AG04449 (cell line): ENCODE measurements at places on chromosomes 16 and 17.

DNA sequence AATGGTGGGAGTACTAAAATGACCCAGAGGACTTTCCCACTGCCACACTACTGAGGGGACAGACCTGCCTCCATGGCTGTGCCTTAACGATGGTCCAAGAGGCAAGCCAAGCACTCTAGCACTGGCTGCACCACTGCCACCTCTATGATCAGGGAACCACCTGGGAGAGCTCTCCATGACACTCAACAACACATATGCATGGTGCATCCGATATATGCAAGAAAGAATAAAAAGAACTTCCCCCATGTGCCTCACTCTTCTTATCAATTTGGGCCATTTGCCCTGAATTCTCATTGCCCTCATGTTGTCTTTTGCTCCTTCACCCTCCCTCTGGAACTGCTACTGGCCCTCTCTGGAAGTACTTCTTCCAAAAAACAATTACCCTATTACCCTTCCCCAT, 99.5 kb downstream of the HS3ST3A1 start:
- DNase-seq = no peak

GRCh38 chr17:82120148-82120547, 22.1 kb upstream of the FASN start:
- no peak for DNase-seq

DNA sequence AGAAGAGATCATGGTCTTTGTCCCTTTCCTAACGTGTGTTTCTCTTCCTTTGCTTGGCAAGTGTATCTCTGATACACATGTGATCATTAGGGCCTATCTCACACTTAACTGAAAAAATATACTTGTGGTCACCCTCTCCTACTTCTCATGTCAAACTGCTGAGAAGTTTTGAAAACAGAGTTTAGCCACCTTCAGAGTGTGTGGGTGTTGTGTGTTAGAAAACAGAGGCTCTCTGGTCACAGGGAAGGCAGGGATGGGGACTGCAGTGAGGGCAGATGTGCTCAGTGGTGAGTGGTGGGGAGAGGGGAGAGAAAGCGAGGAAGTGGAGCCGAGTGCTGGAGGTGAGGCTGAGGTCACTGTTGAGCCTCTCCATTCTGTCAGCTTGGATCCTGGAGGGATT, 29.4 kb downstream of the GRB7 start:
- no peak for DNase-seq

- no peak for DNase-seq
Measured at GRCh38 chr16:14399378-14400284, 230.4 kb downstream of the PARN start.

DNA sequence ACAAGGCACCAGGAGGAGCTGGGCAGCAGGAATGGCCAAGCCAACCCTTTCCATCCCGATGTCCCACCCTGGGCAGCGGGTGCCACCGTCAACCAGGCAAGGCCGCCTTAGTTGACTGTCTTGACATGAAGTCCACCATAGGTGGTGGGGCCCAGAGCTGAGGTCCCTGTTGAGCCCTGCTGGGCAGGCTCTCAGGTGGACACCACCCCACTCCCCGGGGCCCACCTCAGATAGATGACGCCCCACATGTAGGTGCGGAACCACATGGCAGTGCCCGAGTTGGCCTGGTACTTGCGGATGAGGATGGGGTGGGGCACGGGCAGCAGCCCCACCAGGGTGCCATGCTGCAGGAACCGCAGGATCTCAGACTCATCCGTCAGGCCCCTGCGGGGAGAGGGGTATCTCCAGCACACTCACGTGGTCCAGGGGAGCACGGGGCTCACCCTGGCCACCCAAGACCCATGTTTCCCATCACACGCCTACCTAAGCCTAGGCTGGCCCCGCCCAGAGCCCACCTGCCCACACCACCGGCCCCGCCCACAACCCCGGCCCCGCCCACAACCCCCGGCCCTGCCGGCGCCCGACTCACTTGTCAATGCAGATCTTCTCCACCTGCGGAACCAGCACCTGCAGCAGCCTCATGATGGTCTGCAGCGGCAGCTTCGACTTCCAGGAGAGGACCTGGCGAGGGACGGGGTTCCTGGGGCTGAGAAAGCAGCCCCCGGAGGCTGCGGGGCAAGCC, 16.2 kb downstream of the OTOP3 start:
- DNase-seq = no peak

DNA sequence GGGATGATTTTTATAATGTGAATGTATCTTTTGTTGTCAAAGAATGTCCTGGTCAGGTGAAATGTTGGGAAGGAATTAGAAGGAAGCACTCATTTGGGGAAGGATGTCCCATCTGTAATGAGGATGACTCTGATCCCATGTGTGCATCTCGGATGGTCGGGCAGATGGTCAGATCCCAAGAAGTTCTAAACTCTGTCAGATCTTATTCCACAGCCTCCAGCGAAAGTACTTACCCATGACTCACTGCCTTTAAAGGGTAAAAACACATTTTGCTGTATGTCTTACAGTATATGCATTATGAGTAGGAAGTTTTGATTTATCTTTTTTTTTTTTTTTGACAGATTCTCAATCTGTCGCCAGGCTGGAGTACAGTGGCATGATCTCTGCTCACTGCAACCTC, 548 bp upstream of the KRTAP4-11 start:
- DNase-seq = no peak

DNA sequence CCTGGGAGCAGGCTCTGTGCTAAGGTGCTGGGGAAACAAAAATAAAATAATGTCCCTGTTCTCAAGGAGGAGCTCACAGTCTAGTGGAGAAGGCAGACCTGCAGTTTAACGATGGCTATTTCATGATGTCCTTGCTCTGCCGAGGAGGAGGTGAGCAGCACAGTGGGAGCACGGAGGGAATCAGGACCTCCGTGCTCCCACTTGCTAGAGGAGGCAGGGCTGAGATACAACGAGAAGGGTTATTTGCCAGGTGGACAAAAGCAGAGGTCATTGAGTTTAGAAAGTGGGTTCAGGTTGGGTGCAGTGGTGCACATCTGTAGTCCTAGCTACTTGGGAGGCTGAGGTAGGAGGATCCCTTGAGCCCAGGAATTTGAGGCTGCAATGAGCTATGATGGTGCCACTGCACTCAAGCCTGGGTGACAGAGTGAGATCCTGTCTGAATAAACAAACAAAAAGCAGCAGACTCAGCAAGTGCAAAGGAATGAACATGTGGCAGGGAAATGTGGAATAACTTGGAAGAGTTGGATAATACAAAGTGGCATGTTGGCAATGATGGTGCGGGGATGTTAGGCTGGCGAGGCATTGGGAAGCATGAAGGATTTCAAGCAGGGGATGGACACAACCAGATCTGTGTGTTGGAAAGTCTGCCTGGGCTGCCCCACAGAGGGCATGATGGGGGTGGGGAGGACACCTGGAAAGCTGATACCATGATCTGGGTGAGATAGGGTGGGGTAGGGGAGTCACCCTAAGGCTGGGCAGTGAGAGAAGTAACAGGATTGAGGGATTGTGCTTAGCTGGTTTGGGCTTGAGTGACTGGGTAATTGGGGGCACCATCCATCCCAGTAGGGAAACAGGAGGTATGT, 12.8 kb upstream of the TNS4 start:
- no peak for DNase-seq

DNA sequence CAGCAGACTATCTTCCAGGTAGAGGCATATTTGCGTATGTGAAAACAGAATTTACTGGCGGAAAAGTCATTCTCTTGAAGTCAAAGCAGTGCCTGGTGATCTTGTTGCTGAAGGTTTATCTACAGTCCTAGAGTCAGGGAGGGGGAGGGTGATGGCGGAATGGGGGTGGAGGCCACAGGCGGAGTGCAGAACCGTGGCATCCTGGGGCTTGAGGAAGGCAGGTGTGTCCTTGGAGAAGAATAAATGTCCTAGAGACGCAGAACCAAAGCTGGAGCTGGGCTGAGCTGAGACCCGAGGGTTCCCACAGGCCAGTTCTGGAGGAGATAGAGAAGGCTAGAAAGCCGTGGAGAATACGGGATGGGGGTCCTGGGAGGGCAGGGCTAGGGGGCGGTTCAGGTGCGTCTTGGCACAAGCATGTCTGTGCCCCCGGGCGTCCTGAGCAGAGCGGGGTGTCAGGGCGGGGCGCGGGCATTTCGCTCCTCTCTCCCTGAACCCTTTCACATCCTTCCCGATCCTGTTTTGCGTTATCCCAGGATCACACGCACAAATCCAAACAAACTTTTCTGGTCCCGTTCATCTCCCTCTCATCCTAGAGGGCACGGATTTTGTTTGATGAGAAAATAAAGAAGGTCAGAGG, 76.9 kb upstream of the CREBBP start:
- DNase-seq = no peak

DNA sequence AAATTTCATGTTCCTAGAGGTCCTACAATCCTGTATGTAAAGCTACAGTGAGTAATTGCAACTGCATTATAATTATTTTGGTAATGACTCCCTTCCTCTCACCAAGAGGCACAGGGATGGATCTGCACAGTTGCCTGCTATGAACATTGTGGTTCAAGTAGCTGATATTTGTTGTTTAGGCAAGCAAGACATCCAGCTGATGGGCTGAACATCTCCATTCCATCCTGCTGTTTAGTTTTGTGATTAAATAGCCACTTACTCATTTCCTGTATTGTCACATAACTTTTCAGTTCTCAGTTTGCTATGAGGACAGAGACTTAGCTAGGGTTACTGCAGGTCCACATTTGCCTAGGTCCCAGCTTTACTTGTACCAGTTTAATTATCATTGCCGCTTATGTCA, 181.2 kb upstream of the TBX2 start:
- DNase-seq = peak; percentile 46

DNA sequence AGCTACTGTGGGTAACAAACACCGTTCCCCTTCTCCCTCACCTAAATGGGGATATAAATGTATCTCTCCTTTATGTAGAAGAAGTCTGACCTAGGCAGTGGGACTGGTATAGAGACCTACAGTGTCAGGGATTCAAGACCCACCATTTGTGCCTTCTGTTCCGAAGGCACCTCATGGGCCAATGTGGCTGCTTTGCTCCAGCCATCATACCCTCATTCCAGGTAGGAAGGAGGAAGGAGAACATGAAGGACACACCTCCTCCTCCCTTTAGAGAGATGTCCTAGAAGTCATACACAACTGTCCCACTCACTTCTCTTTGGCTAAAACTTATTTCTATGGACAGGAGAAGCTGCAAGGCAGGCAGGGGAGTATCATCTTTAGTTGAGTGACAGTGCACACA, 8.3 kb upstream of the CRISPLD2 start:
- DNase-seq = no peak

- no peak for DNase-seq
Measured at GRCh38 chr16:79483336-79483735, 117.2 kb downstream of the MAF start.

- no peak for DNase-seq
Measured at GRCh38 chr16:11716336-11716735, 26.3 kb downstream of the TXNDC11 start.

- no peak for DNase-seq
Measured at GRCh38 chr16:12482455-12483220, 321.0 kb downstream of the CPPED1 start.

DNA sequence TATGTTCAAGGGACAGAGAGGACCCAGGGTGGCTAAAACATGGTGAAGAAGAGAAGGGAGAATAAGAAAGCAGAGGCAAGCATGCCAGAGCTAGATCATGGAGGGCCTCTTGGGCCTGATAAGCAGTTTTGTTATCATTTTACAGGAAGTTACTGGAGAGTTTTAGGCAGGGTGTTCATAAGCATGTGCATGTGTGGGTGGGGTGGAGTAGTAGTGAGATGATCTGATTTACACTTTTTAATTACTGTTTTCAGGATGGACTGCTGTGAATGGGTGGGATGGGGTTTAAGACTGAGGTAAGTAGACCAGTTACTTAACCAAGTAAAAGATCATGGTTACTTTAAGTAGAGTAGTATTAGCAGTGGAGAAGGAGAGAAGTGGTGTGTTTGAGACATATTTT, 173.6 kb downstream of the PHKB start:
- no peak for DNase-seq

DNA sequence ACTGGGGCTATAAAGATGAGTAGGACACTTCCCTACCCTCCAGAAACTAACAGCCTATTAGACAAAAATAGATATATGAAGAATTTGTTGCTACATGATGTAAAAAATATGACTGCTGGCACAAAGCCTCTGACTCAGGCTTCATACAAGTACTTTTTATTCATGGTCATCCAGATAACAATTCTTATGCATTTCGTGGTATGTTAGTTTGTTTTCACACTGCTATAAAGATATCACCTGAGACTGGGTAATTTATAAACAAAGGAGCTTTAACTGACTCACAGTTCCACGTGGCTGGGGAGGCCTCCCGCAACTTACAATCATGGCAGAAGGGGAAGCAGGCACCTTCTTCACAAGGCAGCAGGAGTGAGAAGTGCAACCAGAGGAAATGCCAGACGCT, 112.5 kb upstream of the HLF start:
- no peak for DNase-seq

DNA sequence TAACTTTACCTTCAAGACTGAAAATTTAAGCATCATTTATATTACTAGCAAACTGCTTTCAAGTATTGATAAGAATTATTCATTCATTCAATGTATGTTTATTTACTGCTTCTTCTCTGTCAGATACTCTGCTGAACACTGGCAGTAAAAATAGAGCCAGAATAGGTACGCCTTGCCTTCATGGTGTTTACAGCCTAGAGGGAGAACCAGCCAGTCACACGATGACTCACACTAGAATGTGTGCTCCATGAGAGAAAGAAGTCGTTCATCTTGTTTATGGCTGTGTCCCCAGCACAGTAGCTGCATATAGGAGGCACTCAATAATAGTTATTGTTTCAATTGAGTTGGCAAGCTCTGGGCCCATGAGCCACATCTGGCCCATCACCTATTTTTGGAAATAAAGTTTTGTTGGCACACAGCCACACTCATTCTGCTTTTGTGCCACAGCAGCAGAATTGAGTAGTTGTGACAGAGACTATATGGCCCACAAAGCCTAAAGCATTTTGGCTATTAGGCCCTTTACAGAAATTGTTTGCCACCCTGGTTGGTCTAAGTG, 84.2 kb downstream of the TMC6 start:
- no peak for DNase-seq

DNA sequence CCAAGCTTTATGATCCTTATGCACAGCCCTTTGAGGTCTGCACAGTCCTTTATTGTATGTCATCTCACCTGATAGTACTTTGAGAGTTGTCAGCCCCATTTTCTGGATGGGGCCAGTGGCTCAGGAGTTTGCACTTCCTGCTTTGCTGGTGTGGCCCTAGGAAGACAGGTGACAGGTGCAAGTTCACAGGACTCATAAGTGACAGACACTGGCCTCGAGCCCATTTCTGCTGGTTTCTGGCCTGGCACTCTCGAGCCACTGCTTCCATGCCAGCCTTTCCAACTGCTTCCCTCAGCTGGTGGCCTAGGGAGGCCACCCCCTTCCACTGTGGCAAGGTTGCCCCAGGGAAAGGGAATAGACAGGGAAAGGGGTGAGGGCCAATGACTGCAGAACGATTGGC, 84.4 kb upstream of the CCL1 start:
- no peak for DNase-seq

DNA sequence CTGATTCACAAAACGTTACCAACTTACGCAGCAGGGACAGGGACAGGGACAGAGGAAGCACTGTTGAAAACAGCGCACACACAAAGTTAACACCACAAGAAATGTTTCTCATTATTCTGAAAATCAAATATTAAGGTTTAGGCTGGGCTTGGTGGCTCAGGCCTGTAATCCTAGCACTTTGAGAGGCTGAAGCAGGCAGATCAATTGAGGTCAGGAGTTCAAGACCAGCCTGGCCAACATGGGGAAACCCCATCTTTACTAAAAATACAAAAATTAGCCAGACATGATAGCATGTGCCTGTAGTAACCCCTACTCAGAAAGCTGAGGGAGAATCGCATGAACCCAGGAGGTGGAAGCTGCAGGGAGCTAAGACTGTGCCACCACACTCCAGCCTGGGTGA, 4.2 kb downstream of the CYTH1 start:
- no peak for DNase-seq

GRCh38 chr16:6019490-6019991, 921.9 kb upstream of the EEF2KMT start:
- DNase-seq = no peak
